ENCODE measurements at places on chromosomes 6 and 20.

- DNase-seq, result no peak
Observed at GRCh38 chr6:90329386-90330077, 32.9 kb upstream of the BACH2 start.

DNA sequence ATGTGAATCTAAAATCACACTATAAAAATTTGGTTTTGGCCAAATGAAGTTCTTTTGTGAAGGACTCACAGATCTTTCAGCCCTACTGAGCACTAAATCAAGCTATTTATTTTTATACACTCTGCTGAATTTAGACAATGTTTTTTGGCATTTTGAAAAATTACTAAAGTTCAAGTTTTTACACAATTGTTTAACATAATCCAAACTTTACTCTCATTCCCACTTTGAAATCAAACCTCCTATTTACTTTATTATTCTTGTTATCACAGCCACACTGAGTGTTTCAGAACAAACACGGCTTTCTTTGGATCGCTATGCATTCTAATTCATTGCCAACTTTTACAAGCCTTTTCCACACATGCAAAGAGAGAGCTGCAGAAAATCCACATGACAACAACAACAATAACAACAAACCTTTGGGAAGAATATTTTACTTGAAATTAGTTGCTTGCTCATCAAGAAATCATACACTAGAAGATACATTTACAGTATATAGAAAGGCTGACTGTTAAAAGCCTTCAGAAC lies 49.1 kb upstream of the TMEM30A start:
- DNase-seq, result no peak

DNA sequence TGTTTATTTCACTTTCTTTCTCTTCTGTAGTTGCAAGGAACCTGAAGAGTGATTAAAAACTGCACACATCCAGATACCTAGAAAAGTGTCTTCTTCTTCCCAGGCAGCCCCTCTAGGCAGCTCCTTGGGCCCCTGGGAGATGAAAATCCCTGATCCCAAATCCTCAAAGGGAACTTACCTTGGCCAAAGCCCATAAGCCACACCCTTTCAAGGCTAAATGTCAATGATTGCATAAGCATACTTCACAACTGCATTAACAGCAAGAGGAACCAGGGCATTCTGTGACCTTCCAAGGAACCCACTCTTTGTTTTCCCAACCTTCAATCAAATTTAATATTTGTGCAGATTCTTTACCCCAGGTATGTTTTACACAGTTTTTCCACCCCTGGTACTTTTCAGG lies 4.4 kb upstream of the HMGN3 start:
- DNase-seq, result no peak

DNA sequence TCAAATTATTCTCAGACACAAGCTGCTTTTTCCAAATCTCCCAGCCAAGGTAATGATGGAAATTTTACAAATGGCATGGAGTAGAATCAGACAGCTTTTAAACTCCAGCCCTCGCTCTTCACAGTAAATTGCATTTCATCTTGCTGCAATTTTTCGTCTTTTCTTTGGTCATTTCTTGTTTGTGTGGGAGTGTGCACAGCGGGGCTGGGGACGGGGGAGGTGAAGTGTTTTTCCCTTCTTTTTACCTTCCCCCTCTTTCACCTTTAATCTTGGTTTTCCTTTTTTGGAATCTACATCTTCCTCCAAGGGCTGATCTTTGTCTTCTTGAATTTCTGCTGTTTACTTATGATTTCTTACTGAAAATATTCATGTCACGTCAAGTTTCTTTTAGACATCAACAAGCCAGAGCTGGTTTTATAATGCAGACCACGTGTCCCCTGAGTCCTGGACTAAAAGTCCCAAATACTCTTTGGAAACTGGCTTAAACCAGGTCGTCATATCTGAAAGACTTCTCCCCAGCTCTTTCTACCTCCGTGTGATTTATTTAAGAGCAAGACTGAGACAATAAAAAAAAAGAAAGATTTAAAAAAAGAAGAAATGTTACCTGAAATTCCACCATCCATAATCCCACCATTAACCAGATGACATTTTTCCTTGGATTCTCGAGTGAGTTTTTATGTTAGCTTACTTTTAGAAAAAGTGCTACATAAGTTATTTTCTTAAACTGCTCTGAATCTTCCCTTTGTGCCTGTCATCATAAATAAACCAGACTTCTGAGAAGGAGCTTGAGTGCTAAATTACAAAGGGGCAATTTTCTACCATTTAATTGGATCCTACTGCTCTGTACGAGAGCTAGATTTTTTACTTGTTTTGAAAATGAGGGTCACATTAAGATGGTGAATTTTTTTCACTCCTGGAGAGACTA lies 52.0 kb downstream of the MAP3K5 start:
- no peak for DNase-seq

GRCh38 chr20:43855803-43856202 lies 58.8 kb upstream of the TOX2 start:
- DNase-seq, result no peak

- DNase-seq, result no peak
Observed at GRCh38 chr20:19269737-19270340, 57.4 kb downstream of the SLC24A3 start.

GRCh38 chr6:18053555-18054445 lies 66.4 kb upstream of the KIF13A start:
- DNase-seq, result no peak

DNA sequence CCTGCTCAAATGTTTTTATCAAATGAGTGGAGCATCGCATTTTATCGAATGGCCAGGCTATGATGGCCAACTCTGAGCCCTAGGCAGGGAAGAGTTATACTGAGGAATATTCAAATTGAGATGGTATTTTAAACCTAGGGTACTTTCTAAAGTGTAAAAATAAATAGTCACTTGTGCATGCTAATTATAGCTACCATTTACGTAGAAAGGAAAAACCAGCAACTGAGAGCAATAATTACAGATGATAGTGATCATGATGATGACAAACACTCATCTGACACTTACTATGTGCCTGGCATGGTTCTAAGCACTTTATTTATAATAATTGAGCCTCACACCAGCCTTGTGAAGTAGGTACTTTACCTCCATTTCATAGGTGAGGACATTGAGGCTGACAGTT lies 455.7 kb downstream of the CD83 start:
- DNase-seq, result no peak

- DNase-seq, result no peak
Observed at GRCh38 chr6:113921299-113921904, 49.5 kb downstream of the HDAC2 start.

GRCh38 chr6:100549406-100550167 lies 84.9 kb upstream of the SIM1 start:
- DNase-seq, result no peak

GRCh38 chr6:24451581-24452388 lies 37.6 kb downstream of the GPLD1 start:
- DNase-seq, result no peak

DNA sequence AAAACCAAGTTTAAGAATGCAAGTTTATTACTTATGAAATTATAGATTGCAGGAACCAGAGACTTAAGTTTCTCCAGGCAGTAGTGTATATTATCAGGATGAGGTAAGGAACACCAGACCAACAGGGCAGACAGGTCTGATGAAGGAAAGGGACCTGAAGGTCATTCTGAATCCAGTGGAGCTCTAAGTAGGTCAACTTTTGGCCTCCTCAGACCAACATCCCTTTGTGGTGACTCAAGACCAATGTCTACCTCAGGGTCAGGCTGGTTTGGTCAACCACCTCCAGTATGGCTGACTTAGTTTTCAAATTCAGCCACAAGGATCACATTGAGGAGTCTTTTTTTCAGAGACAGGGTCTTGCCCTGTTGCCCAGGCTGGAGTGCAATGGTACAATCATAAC lies 38.7 kb upstream of the TFAP2A start:
- no peak for DNase-seq

DNA sequence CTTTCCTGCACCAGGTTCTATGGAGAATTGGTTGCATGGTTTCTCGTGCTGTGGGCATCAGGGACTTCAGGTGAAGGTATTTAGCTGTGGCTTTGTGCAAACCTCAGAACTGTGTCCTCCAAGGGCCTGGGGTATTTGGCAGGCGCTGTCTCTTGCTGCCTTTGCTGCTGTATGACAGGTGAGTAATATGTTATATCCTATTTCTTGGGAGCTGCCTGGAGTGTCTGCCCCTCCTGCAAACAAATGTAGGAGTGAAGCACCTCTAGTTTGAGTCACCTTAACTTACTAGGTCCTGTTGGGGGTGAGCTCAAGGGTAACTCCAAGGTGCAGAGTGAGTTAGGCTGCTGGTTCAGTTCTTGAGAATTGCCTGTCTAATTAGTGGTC lies 177.7 kb upstream of the RNF24 start:
- DNase-seq, result no peak

GRCh38 chr6:78530208-78530607 lies 337.1 kb upstream of the IRAK1BP1 start:
- DNase-seq, result no peak
